ENCODE measurements at places on chromosomes 2 and 18. TPM values are rescaled to one million over a fixed set of nuclear protein-coding genes. Genes with fewer than 3 reads are reported as not detected.

GRCh38 chr2:166671235-166671634 lies 177.2 kb upstream of the SCN7A start:
- DNase-seq: no peak

GRCh38 chr2:70188460-70188859 lies 2.4 kb downstream of the C2orf42 start:
- DNase-seq: no peak

GRCh38 chr2:48315896-48316194 lies 214.1 kb upstream of the STON1 start:
- DNase-seq: peak; percentile 55

Gene STEAP3
- total RNA-seq: 22.2 TPM

Gene ONECUT2
- 1.9 TPM for total RNA-seq
